ENCODE measurements at places on chromosomes 16 and 17. TPM values are rescaled to one million over a fixed set of nuclear protein-coding genes. Genes with fewer than 3 reads are reported as not detected.

Gene SLC5A10
- polyA plus RNA-seq = 0.09 TPM

Gene ALDH3A2
- polyA plus RNA-seq = 79.1 TPM

Gene MEAK7
- 7.3 TPM for polyA plus RNA-seq

Gene VPS25
- polyA plus RNA-seq = 86.2 TPM

Gene ITGB3
- polyA plus RNA-seq = 0.67 TPM

Gene BCO1
- polyA plus RNA-seq = 1.4 TPM

Gene NAA60
- polyA plus RNA-seq = 51.2 TPM

Gene C17orf50
- not detected for polyA plus RNA-seq

Gene SCPEP1
- 16.8 TPM for polyA plus RNA-seq

Gene KRTAP4-4
- not detected for polyA plus RNA-seq

Gene ZFP3
- polyA plus RNA-seq = 2.7 TPM

Gene USP6
- not detected for polyA plus RNA-seq

Data from small intestine (tissue), 16 donors.